ENCODE measurements at places on chromosomes 2 and 18. TPM values are rescaled to one million over a fixed set of nuclear protein-coding genes. Genes with fewer than 3 reads are reported as not detected.

- no peak for DNase-seq
Observed at GRCh38 chr2:3195641-3196476, 181.8 kb downstream of the EIPR1 start.

GRCh38 chr2:28558158-28558820 is 62.4 kb downstream of the PLB1 start:
- no peak for DNase-seq

TOGARAM2 gene
- total RNA-seq, result 43.9 TPM

- DNase-seq, result peak; percentile 55
Observed at GRCh38 chr2:144519934-144520731, at the start of gene ZEB2. Gene ZEB2, minus strand, starts transcription at chr2:144520119. Its CDS starts 2,769 bp downstream, at chr2:144517350.

GRCh38 chr2:5735521-5735861 is 43.3 kb downstream of the SOX11 start:
- no peak for DNase-seq

- no peak for DNase-seq
Observed at GRCh38 chr2:172927641-172928357, 147.8 kb upstream of the MAP3K20 start.

KDM3A gene
- total RNA-seq, result 35.6 TPM

DNA sequence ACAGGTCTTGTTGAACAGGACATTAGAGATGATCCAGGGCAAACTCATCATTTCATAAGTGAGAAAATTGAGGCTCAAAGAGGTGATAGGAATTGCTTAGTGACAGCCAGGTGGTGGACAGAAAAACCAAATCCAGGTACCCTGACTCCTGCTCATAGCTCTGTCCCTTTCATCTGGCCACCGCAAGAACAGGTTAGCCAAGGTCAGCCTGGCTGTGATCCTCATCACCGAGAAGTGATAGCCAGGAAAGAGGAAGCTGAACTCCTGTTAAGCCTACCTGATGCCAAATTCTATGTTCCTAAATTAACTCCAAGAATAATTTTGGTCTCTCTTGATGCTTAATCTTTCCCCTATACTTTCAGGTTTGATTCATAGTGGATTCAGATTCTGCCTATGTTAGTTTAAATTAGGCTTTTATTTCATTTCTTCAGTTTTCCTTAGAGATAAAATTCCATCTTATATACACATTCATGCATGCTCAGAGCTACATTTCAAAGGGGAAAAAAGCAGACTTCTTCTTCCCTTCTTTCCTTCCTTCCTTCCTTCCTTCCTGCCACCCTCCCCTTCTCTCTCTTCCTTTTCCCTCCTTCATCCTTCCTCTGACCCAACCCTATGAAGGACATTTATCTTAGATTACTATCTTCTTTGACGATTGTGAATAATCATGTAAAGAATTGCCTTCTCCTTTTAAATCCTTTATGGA is 17.3 kb upstream of the CRIM1 start:
- DNase-seq, result no peak

DNA sequence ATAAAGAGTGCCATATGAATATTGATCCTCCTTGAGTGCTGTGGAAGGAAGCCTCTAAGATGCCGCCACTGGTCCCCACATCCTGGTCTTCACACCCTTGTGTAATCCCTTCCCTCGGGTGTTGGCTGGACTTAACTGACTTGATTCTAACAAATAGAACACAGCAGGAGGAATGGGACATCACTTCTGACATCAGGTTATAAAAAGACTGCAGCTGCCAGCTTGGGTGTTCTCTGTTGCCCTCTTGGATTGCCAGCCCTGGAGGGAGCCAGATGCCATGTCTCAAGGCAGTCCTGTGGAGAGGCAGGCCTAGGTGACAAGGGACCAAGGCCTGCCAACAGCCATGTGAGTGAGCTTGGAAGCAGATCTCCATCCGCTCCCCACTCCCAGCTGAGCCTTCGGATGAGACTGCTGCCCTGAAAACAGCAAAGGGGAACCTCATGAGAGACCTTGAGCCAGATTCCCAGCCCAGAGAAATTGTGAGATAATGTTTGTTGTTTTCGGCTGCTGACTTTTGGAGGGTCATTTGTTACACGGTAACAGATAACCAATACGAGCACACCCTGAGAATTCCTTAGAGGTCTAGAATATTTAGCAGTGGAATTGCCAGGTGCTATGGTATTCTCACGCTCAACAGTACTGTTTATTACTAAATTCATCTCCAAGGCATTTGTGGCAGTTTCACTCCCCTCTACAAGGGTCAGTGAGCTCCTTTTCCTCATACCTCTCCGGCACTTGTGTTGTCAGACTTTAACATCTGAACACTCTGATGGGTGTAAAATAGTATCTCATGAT is 32.5 kb downstream of the HPCAL1 start:
- no peak for DNase-seq

PRSS56 gene
- total RNA-seq, result 0.15 TPM

DNA sequence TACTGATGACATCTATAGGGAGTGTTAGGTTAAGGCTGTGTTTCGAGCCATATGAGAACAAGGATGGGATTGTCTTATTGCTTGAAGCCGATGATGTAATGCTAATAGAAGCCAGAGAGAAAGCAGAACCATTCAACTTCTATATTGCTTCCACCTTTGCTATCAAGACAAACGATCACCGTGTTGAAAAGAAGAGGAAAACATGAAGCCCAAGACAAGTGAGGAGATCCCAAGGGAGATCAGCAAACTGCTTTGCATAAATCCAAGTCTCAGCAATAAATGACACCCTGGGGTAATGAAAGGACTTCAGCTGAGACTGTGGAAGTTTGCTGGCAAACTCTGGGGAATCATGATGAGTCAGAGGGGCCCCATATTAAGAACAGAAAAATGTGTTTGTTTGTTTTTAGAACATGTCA is 206.2 kb downstream of the NCKAP5 start:
- DNase-seq, result no peak

- no peak for DNase-seq
Observed at GRCh38 chr2:177254433-177255226, 9.9 kb downstream of the NFE2L2 start.

Measured in left ventricle myocardium superior (tissue), 1 donor.